ENCODE measurements at places on chromosomes 11 and 22.

GRCh38 chr11:17013548-17014320 lies 480 bp downstream of the PLEKHA7 start:
- no peak for DNase-seq

GRCh38 chr11:1843098-1843473 lies 4.3 kb downstream of the TNNI2 start:
- DNase-seq: no peak

DNA sequence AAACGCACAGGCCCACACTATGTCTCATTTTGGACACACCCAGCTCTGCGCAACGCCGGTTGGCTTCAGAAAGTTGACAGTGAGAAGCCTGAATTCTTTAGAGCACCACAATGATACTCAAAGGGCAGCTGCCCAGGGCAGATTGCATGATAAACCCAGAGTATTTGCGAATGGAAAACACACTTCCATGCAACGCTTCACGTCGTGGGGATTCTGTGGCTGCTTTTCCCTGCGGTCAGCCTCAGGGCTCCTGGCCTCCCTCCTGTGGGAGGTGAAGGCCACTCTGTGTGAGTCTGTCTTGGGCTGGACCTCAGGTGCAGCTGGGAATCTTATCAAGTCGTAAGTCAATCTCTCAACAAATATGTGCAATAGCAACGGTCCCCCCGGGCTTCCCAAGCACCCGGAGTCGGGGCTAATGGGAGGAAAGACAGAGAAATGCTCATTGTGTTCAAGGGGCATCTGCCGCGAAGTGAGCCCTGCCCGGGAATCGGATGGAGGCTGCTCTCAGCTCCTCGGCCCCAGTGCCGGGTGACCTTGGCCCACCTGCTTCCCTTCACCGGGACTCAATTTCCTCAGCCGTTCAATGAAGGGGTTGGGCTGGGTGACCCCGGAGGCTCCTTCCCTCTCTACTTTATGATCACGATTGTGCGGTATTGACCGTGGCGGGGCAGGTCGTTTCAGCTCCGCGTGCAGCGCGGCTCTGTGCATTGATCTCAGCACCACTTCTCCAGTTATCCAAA lies 623.6 kb downstream of the BRD1 start:
- DNase-seq: no peak

DNA sequence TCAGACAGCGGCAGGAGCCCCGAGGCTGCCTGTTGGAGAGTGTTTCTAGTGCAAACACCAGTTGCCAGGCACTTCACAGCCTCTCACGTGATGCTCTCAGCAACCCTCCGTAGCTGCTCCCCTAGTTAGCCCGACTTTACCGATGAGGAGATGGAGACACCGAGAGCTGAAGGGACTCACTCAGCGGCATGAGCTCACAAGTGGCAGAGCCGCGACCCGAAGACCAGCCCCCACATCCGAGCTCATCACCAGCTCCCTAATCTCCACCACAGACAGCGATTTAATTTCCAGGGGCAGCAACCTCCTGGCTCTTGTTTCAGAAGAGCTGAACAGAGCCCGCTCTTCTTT lies 28.7 kb upstream of the RTL6 start:
- DNase-seq: no peak

DNA sequence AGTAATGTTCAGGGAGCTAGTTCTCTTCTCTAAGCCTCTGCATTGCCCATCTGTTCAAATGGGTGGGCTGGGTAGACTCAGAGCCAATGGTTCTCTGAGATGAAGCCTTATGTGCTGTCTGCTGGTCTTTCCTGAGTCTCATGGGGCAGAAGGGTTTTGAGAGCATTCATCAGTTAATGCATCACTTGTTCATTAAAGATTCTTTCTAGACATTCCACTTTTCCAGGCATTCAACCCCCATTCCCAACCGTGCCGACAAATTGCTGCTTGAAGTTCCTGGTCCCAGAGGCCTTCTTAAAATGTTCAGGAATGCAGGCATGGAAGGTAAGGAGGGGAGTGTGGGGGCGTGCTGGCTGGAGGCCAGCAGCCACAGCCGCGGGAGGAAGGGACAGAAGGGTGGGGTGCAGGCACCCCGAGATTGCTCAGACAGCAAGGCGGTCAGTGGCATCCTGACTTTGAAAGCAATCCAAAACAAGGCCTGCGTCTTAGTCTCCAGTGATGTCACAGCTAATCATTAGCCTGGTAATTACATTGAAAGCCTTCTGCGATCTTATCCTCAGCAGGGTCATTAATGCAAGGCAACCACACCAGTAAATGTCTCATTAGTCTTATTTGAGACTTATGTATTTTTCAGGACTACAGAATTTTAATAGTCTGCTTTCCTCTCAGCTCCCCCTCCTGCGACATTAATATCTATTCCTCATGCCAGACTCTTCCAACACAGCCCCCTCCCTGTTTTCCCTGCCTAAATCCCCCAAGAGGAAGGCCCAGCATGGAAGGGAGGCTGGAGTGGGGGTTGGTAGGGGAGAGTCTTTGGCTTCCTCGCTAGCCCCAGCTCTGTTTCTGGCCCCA lies 328.8 kb downstream of the MIAT start:
- no peak for DNase-seq

- DNase-seq: no peak
Observed at GRCh38 chr11:74701351-74701750, 29.9 kb downstream of the CHRDL2 start.

GRCh38 chr22:50269573-50269969 lies 609 bp downstream of the MAPK11 start:
- DNase-seq: no peak
